T-helper 22 cell (primary cell): ENCODE measurements at places on chromosomes 13 and 19.

DNA sequence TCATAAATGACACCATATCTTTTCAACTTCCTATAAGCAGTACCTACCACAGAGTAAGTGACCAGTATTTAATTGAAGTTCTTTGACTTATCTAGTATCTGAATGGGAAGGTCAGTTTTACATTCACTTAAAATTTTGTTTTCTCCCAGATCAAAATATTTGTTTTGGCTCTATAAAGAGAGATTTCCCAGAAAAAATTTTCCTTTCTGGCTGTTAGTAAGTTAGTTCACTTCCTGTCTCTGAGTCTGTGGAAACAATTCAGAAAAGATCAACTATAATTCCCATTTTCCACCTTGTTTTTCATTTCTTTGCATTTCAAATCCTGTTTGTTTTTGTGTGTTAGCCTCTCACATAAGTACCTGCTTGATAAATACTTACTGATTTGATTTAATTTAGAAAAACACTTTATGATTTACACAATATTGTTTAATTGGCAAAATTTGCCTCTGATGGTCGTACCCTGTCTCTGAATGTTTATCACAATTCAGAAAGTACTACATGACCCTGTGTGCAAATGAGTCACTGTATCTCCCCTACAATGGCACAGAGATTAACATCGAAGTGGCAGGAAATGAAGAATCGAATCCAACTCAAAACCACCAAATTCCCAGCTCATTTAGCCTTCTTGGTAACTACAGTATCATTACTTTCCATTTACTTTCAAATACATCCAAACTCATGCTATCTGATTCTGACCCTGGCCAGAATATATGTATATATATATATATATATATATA is 15.4 kb upstream of the MED4 start:
- no peak for DNase-seq

DNA sequence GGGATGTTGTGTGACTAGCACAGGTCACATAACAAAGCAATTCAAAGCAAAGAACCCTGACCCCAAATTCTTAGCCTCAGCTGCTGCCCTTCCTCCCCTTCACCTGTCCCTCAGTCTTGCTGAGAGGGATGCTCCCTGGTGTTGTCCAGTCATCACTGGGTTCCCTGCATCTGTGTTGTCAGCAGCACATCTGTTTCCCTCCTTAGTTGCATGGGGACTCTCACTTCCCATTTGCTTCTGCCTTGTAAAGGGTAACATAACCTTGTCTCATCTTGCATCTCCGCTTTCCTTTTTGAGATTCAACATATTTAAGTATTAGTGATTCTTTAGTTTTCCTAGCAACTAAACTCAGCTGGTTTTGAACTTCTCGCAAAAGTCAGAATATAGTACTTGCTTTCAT is 54.0 kb downstream of the SPATA13 start:
- no peak for DNase-seq

DNA sequence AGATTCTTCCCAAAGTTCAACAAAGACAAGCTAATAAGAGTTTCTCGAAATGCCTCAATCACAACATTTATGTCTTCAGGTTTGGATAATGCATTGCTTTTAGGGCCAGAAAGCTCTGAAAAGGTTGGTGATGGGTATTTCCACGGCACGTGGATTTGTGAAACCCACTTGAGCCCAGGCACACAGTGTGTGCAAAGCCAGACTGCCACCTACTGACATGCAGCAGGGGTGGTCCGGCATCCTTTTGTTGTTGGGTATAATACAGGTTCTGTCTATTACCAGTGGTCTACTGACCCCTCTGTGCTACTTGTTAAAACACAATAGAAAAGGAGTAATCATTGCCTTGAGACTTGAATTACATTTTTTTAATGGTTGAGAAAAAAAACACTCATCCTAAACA is 225.6 kb downstream of the RAP2A start:
- DNase-seq: no peak

DNA sequence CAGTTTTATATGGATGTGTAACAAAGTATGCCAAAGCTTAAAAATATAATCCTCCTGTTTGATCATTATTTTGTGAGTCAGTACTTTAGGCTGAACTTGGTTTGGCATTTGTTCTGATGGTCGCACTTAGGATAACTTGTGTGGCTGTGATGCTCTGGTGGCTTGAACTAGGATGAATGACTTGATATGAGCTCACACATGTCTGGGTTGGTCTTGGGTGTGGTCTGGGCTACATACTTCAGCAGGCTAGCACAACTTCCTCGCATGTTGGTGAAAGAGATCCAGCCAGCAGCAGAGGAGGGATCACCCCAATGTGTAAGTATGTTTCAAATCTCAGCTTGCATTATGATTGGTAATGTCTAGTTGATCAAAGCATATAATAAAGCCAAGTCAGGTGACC is 969.1 kb upstream of the PCDH9 start:
- no peak for DNase-seq

DNA sequence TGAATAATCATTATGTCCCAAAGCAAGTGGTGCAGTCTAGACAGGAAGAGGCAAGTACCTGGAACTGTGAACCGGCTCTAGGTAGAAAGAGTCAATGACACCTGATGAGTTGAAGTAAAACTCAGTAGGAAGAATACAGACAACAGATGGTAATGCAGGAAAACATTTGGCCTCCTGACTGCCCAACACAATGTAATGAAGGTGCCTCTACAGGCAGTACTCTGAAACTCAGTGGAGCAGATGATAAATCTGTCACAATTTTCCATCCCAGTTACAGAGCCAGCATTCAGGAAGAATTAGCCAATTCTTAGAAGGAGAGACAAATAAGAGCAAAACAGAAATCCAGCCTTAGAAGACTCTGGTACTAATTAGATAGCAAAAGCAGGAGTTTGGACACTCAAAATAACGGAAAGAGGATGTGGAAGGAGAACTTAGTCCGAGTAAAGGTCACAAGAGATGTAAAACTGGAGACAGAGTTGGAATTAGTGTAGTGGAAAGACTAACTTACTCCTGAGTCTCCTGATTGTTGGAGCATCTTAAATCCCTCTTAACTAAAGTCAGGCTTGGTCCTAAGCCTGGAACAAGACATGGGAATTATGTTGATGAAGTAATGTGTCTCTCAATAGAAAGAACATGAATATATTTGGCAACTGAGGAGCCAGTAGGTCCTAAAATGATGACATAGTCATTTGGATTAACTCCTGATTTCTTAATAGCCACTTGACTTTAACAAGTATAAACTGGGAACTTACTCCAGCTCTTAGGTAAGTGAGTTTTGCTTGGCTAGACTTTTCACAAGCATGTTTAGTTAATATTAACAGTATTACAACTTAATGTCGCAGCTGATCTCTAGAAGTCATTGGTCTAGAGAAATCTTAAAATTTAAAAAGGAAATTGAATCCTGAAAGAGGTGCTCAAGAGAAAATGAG is 457.3 kb upstream of the MIR17HG start:
- no peak for DNase-seq

- no peak for DNase-seq
Observed at GRCh38 chr13:31064636-31065035, 97.1 kb downstream of the HSPH1 start.

GRCh38 chr13:22086597-22087330 is 415.9 kb downstream of the FGF9 start:
- no peak for DNase-seq

DNA sequence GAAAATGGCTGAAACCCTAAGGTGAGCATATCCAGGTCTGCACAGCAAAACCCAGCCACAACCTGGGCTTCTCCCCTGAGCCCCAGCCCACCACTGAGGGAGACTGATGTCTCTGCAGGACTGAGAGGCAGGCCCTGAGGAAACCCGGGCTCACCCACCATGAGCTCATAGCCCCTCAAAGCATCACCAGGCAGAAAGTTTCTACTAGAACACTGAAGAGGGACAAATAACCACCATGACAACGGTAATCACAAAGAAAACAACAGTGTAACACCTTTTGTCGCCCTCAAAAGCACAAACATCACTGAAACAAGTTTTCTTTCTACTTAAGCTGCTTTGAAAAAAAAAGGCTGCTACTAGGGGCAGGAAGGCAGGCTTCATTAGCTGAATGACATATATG is 29.8 kb downstream of the TSHZ3 start:
- DNase-seq: no peak

- DNase-seq: no peak
Observed at GRCh38 chr19:8398311-8398771, 8.2 kb downstream of the RAB11B start.

DNA sequence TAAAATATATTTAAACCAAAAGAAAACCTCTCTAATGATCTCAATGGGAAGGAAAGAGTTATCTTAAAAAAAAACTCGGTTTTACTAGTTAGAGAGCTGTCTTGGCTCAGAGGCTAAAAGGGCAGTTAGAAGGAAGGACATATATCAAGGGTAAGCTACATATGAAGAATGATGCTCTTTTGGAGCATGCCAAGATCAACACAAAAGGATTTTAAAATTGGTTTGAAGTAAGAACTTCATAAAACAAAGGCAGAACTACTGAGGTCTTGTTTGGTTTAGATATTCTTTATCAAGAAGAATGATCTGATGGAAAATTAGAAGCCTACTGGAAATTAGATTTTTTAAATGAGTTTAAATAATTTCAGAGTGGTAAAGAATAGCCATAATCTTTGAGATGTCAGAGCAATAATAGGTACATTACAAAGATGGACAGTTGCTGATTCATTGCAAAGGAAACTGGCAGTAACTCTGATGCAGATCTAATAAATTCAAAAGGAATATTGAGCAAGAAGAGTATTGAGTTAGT is 39.4 kb upstream of the LMO7 start:
- no peak for DNase-seq

DNA sequence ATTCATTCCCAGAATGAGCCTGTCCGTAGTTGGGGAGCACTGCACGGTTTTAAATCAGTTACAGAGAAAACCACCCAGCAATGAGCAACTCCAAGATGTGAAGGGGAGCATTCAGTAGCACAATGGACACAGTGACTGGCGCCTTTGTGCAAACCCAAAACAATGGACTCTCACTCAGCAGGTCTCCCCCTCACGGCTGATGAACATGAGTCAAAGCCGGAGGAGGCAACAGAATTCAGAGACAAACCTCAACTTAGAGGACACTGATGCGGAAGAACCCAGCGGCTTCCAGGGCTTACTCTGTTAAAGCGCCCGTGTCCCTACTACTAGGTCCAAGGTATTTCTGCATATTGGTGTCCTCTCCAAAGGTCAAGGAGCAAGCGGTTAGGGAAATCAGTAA is 17.7 kb downstream of the PLEKHF1 start:
- no peak for DNase-seq

DNA sequence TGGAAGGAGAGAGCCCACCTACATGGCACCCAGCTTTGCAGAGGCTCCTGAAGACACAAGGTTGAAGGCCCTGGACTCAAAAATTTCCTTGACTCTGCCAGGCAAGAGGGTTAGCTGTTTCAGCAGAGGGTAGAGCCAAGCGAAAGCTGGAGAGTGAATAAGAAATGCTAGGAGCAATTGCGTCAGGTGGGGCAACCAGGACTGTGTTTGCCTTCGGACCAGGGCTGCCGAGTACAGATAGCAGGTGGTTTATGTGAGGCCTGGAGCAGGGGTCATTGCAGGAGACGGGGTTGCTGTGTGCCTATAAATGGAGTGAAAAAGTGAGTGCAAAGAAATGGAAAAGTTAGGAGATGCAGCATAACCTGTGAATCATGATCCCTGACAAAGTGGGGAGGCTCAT is 59.1 kb downstream of the IRS2 start:
- DNase-seq: no peak
